Fibroblast of skin of left biceps (primary cell): ENCODE measurements at places on chromosomes 6 and 20.

- DNase-seq: peak; percentile 47
These were observed 23.6 kb upstream of the ANKRD60 start for GRCh38 chr20:58251979-58252591.

GRCh38 chr20:14521436-14521835 is 184.0 kb upstream of the FLRT3 start:
- DNase-seq: no peak

DNA sequence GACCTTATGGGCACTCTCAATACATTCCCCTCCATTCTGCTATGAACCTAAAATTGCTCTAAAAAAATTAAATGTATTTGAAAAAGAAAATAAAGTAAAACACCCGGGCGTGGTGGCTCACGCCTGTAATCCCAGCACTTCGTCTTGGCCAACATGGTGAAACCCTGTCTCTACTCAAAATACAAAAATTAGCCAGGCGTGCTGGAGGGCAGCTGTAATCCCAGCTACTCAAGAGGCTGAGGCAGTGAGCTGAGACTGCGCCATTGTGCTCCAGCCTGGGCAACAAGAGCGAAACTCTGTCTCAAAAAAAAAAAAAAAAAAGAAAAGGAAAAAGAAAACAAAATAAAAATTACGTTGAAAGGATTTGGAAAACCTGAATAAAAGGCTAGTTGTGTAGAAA is 60.5 kb downstream of the CD164 start:
- no peak for DNase-seq

GRCh38 chr6:125791151-125791819 is 525 bp downstream of the NCOA7 start:
- no peak for DNase-seq

DNA sequence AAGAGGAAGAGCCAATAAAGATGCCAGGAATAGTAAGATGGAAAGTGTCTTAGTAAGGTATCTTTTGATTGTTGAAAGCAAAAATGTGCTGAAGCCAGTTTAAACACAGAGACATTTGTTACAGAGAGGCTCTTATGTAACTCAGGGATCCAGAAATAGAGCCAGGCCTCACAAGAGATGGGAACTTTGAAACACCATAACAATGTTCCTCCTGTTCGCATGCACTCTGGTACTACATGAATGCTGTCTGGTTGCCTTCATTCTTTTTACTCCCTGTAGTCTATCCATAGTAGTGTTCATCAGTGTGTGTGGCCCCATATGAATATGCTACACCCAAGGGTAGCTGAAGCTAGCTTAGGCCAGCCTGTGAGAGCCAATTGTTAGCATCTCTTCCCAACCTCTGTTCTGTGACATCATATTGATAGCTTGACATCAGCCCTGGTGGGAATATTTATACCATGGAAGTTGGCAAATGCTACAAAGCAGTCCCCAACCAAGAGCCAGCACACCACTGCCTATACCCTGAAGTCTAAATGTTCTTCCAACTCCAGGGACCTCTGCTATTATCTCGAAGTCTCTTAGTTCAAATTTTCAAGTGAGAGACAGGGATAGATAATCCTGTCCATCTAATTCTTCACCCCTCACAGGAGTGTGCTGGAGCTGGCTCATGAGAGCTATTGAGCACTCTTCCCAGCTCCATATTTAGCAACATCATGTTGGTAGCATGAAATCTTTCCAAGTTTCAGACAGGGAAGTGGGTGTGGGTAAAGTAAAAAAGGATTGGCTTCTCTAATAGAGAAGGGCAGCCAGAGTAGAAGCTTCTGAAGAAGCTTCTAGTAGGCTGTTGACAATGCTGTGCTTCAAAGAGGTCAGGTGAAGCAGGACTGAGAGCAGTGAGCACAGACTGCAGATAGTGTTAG is 7.0 kb downstream of the NDUFAF5 start:
- no peak for DNase-seq

DNA sequence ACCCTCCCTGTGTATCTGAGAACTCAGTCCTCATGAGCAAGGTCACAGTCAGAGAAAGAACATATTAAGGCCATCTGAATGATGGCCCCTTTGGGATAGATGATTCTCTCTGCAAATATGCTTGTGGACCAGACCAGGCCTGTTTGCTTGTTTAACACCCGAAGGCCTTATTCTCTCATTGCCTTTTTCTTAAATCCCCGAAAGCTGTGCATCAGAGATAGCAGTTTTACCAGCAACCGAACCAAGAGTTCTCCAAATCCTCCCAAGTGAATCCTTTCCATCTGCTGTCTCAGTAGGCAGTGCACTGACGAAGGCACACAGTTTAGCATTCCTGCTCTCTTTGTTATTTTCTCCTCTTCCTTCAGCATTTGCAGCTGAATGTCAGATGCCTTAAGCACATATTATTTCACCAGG is 79.8 kb downstream of the TRMT6 start:
- DNase-seq: no peak

DNA sequence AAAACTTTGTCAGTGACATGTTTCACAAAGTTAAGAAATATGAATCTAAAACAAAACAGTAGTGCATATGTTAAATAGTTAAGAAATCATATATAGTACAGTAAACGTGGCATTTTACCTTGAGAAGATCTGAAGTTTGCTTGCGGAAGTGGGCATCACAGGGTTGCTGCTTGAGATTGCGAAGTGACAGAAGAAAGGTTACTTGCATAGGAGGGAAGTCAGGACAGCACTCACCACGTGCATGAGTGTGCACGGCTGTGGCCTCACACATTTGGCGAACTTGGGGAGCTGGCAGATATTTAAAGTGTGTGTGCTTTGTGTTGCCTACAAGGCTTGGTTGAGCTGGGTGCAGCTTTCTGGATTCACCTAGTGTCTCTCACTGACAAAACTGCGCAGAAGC is 431.5 kb upstream of the ARID1B start:
- no peak for DNase-seq

DNA sequence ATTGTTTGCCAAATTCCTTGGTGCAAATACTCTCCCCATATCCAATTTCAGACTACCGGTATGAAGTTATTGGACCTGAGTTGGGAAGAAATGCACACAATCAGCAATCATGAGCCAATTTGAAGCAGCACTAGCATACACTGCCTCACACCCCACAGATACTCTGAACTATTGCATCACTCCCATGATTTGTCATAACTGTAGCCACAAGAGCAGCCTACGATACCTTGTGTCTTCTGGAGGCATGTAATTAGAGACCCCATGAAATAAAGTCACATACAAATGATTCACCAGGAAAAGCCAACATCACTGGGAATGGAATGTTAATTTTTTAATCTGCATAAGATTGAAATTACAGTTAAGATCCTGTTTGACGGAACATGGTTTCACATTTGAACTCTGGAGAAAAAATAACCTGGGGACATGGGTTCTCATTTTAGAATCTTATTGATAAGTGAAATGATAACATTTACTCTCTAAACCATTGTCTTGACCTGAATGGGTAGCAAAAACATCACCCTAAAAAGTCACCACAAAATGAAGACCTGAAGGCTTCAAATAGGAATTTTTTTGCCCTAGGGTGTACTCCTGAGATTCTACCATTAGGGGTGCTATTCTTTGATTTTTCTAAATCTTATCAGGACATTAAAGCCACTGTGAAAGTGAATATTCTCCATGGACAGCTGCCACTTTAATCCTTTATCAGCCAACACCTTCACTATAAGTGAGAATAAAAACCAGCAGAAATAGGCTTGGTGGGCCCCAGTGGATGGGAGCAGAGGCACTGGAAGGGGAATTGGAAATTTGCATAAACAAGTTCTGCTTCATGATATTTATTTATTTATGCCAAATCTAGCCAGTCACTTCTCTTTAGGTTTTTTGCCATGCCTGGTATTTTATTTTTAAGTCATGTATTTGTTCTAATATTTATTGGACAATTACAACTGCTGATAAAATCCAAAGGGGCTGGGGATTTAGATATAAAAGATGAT is 34.5 kb upstream of the HBS1L start:
- DNase-seq: peak; percentile 33

- DNase-seq: no peak
These were observed 790.9 kb downstream of the TFAP2A start for GRCh38 chr6:9623985-9624384.

DNA sequence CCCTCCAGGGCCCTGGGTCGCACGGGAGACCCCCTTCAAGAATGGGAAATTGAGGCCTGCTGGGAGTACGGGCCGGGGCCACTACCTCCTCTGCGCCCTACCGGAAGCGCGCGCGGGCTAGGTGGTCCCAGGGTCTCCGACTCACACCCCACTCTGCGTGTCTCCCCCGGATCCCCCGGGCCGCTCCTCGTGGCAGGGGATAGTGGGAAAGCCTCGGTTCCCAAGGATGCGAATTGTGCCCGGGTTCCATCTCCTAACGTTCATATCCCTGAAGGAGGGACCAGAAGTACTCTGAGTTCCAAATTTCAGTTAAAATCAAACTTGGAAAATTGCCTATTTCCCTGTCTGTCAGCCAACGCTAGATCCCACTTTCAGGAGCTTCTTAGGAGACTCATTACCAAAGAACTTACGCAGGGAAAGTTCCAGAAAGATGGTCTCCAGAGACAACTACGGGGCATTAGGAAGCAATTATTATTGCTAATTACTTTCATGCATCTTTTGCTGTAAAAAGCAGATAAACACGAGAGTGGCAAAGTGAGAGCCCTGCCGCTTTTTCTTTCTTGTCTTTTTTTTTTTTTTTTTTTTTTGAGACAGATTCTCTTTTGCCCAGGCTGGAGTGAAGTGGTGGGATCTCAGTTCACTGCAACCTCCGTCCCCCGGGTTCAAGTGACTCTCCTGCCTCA is 858 bp downstream of the FAM83D start:
- no peak for DNase-seq

DNA sequence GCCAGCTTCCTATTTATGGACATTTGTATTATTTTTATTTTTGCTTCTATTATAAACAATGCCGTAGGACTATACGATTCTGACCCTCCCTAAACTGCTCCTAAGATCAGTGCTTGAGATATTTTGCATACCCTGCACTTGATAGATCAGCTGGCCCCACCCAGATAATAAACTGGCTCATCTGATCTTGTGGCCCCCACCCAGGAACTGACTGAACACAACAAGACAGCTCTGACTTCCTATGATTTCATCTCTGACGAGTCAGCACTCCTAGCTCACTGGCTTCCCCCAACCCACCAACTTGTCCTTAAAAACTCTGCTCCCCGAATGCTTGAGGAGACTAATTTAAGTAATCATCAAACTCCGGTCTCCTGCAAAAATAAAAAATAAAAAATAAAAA is 34.9 kb upstream of the TFAP2A start:
- no peak for DNase-seq

- DNase-seq: peak; percentile 30
These were observed 5.4 kb upstream of the PLAGL1 start for GRCh38 chr6:144013486-144013909.

- no peak for DNase-seq
These were observed 237.6 kb downstream of the SMOC2 start for GRCh38 chr6:168678588-168678987.

DNA sequence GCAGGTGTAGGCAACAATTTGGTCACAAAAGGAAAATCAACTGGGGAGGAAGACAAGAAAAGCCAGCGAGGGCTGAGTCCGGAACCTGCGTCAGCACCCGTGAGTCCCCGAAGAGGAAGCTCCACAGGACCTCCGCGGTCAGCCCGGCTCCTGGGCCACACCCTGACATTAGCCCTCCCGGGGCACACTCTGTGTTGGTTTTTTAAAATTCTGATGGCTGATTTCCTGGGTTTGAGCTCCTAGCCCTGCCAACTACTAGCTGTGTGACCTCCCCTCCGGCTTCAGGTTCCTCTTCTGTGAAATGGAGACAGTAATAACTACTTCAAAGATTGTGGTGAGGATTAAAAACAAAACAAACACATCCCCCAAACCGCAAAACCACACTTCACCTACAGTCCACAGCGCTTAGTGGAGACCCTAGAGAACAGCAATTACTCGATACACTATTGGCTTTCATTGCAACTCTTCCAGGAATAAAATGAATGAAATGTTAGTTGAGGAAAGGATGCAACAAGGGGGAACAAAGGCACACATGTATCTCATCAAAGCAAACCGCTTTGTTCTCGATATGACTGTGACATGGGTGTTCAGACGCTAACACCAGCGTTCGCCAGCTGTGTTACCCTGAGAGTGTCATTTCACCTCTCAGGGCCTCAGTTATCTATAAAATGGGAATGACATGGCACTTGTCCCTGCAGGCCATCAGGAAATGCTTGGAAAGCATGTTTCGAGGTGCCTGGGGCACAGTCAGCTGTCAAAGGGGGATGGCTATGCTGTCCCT is 985 bp downstream of the ZBP1 start:
- no peak for DNase-seq

GRCh38 chr20:53061192-53062108 is 89.3 kb downstream of the TSHZ2 start:
- DNase-seq: no peak
